ENCODE measurements at places on chromosomes 2 and 18. TPM values are rescaled to one million over a fixed set of nuclear protein-coding genes. Genes with fewer than 3 reads are reported as not detected.

GRCh38 chr2:172172513-172173173 is 69.9 kb upstream of the DLX2 start:
- H3K36me3 ChIP-seq: no peaks in the 10 kb centered on the region
- peaks cover 24% of the 10 kb centered on the region for H3K27me3 ChIP-seq
- H3K4me3 ChIP-seq: peak overlapping the region; percentile 49
- DNase-seq: peak; percentile 92
- H3K4me1 ChIP-seq: peaks cover 13% of the 10 kb centered on the region
- H3K27ac ChIP-seq: peak overlapping the region; percentile 65

The SERPINB10 gene
- total RNA-seq: 1.7 TPM

The DOCK10 gene
- total RNA-seq: 180 TPM

DNA sequence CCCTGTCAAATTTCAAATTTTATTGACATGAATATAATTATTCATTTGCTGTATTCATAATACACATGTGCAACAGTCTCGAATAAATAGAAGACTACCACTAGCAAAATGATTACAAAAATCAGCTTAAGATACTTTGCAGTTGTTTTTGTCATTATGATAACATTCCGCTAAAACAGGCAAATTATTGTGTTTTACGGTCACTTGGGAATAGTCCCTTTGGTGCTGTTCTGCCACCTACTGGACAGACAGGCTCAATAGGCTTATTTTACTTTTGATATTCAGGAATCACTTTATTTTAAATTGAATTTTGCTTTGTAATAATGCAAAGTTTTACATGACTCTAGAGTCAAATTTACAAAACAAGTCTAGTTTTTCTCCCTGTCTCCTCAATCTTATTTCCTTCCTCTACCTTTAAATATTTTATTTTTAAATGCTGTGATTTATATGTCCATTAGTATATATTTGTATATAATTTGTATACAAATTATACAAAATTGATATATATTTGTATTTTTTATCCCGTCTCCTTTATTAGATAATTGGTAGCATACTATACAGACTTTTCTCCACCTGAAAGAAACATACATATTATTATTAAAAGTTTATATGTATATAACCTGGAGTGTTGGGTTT is 456.3 kb downstream of the DLGAP1 start:
- no peaks in the 10 kb centered on the region for H3K36me3 ChIP-seq
- H3K27ac ChIP-seq: no peak overlapping the region
- no peak overlapping the region for H3K4me3 ChIP-seq
- no peak for DNase-seq
- H3K4me1 ChIP-seq: no peaks in the 10 kb centered on the region

DNA sequence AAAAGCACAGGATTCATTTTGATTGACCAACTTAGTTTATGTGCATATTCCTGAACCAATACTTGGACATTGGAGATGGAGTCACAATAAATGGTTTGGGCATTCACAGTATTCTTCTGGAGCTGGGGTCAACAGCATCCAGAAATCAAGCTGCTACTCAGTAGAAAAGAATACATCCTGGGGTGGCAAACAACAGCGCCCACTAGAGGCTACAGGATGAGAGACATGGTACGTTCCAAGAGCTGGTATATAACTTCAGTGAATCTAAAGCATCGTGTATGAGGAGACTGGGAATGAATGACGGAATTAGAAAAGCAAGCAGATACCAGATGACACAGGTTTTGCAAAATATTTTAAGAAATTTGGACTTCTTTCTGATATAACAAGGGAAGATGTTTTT is 142.9 kb upstream of the FIGN start:
- no peaks in the 10 kb centered on the region for H3K36me3 ChIP-seq
- DNase-seq: no peak

The LIMS4 gene
- total RNA-seq: 1.9 TPM

The TGFA gene
- 14.0 TPM for total RNA-seq

DNA sequence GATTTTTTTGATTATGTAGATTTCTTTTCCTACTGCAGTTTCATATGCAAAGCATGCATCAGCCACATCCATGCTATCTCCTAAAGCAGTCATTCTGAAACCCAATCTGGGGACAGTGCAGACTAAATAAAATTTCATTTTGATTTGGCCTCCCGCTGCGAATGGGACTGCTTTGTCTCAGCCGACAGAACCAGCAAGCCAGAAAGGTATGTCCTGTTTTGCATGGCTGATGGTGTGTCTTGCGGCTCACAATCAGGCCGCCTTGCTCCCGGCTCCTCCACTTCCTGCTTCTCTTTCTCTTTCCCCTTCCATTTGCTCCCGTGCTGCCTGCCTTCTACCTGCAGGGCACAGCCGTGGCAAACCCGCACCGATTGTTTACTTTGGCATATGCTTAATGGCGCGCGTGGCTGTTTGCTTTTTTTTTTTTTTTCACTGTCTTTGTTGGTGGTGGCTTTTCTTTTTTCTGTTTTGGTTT is 419.6 kb upstream of the POU3F3 start:
- H3K36me3 ChIP-seq: no peaks in the 10 kb centered on the region
- no peak for DNase-seq
- peaks cover 6% of the 10 kb centered on the region for H3K4me1 ChIP-seq
- H3K4me3 ChIP-seq: no peak overlapping the region
- no peaks in the 10 kb centered on the region for H3K27me3 ChIP-seq

DNA sequence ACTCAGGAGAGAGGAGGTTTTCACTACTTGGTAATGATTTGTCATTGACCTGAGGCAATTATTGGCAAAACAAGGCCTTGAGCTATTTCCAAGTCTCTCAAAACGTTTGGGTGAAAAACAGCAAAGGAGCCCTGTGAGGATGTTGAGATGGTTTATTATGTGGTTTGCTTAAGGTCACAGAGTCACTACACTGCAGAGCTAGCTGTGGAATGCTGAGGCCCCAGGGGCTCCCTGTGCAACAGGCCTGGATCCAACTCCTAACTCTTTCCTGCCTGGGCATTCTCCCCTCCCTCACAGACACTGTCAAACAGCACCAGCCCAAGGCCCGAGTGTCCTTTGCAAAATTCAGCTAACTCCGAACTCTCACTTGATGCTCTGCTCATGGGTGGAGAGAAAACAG is 754.6 kb upstream of the SOX11 start:
- no peaks in the 10 kb centered on the region for H3K4me1 ChIP-seq
- no peak overlapping the region for H3K27ac ChIP-seq
- H3K36me3 ChIP-seq: no peaks in the 10 kb centered on the region
- no peaks in the 10 kb centered on the region for H3K27me3 ChIP-seq

The GKN1 gene
- not detected for total RNA-seq

DNA sequence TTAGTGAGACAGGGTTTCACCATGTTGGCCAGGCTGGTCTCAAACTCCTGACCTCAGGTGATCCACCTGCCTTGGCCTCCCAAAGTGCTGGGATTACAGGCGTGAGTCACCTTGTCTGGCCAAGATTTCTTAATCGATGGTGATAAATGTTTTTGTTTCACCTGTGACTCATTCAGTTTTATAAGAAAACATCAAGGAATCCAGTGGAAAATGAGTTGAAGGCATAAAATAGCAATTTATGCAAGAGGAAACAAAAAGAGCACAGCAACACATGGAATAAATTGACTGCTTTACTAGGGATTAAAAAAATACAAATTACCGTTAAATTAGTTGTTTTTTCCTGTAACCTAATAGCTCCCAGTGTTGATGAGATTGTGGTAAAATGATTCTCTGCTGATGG is 80.2 kb downstream of the CDK15 start:
- H3K36me3 ChIP-seq: no peaks in the 10 kb centered on the region
- H3K27ac ChIP-seq: no peak overlapping the region
- peaks cover 7% of the 10 kb centered on the region for H3K27me3 ChIP-seq

DNA sequence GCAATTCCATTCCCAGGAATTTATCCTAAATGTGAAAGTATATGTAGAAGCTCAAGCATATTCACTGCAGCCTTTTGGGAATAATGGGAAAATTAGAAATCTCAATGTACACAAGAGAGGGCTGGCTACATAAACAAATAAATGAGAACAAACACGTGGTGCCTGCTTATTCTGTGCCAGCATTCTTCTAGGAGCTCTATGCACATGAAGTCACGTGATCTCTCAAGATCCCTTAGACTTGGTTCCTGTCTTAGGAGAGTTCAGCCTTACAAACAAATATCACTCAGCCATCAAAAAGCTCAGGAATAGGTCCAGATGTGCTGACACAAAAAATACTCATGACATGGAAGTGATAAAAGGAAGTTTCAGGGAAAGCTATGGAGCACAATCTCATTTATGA is 92.9 kb upstream of the SP3 start:
- H3K27me3 ChIP-seq: no peaks in the 10 kb centered on the region
- no peak overlapping the region for H3K4me3 ChIP-seq
- no peak for DNase-seq

GRCh38 chr2:174675615-174676014 is 78.0 kb upstream of the WIPF1 start:
- no peak overlapping the region for H3K27ac ChIP-seq
- no peaks in the 10 kb centered on the region for H3K36me3 ChIP-seq
- DNase-seq: no peak
- no peaks in the 10 kb centered on the region for H3K27me3 ChIP-seq
- H3K4me3 ChIP-seq: no peak overlapping the region

GRCh38 chr2:21175895-21176646 is 52.3 kb downstream of the TDRD15 start:
- H3K4me3 ChIP-seq: no peak overlapping the region
- no peaks in the 10 kb centered on the region for H3K27me3 ChIP-seq
- H3K27ac ChIP-seq: peak overlapping the region; percentile 34
- H3K36me3 ChIP-seq: no peaks in the 10 kb centered on the region

DNA sequence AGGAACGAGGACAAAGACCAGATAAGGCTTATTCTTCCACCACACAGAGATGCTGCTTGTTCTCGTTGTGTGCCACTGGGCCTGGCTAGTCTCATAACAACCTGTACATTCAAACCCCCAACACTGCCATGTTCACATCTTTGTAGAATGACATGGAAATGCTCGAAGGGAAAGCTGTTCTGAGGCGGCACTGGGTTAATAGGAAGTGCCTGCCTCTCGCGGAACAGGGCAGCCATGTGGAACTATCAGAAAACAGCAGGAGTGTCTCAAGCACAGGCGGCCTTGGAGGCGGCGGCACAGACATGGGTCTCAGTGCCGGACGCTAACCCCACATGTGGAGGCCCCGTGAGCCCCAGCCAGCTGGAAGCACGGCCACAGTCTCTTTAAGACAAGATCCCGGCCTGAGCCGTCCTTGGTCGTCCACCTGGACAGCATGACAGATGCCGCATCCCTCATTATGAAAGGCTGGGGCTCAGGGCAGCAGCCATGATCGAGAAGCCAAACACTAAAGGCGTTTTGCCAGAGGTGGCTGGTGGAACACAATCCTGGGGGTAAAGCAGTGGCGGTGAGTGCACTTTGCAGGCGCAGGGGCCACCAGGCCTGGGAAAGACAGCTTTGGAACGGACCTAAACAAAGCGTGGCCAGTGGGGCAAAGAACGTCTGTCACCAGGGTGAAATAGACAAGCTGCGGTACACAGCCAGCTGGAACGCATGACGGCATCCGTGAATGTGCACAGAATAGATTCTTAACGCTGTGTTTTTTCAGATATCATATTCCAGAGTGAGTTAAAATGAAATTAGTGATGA is 161.0 kb downstream of the HDAC4 start:
- H3K36me3 ChIP-seq: no peaks in the 10 kb centered on the region
- H3K27me3 ChIP-seq: no peaks in the 10 kb centered on the region
- no peak overlapping the region for H3K4me3 ChIP-seq

DNA sequence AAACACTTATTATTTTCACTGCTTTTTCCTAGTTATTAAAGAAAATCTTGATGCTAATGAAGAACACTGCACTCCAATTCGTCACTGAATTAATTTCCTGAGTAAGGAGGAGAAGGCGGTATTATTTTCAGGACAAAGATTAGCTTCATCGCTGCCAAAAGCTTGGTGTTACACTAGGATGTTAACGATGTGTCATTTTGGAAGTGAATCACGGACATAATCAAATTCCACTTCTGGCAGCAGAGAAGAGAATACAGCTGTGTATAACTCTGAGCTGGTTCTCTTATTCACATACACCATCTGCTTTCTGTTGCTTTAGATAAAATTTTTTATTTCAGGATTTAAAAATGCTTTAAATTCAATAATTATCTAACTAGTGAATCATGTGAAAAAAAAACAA is 74.1 kb downstream of the SCG2 start:
- DNase-seq: no peak
- H3K4me3 ChIP-seq: no peak overlapping the region
- no peaks in the 10 kb centered on the region for H3K4me1 ChIP-seq
- no peaks in the 10 kb centered on the region for H3K27me3 ChIP-seq

GRCh38 chr18:78352910-78353309 is 626.7 kb upstream of the SALL3 start:
- DNase-seq: no peak
- no peak overlapping the region for H3K27ac ChIP-seq
- H3K27me3 ChIP-seq: no peaks in the 10 kb centered on the region

DNA sequence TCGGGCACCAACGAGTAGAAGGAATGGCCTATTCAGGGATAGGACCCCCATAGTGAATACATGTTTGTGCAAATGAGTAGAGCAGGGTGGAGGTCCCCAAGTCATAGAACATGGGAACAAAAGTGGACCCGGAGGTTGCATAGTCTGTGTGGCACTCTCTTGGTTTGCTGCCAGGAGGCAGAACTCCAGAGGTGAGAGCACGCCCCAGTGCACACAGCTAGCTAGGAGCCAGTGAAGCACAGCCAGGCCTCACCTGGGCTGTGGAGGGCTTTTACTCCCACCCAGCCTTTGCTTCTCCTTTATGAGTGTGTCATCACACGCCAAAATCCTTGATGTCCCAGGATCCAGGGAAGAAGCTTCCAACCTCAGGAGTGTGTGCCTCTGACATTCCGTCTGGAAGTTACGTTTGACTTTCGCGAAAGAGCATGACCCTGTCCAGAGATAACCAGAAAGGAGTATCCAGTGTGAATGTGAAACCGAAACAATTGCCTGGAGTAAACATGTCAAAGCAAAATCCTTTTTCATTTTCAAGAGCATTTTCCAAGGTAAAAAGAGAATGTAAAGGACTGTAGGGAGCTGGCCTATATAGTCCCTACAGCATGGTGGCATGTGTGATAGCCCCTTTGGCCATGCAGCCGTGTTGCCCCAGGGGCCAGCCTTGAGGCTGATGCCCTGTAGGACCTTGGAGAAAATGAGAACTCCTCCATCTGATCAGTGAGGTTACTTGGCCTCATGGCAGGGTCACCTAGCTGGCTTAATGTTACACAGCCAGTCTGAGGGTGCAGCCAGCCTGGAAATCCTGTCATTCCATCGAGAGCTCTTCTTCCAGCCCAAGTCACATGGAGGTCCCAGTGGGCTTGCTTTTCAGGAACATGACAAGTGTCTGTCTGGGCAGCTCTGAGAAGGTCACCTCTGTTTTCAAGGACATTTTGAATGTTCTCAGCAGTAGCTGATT is 8.8 kb downstream of the TRIB2 start:
- DNase-seq: no peak
- peaks cover 99% of the 10 kb centered on the region for H3K4me1 ChIP-seq
- H3K36me3 ChIP-seq: peaks cover 7% of the 10 kb centered on the region
- H3K4me3 ChIP-seq: peak overlapping the region; percentile 92
- no peaks in the 10 kb centered on the region for H3K27me3 ChIP-seq

GRCh38 chr2:67057901-67058703 is 339.0 kb upstream of the ETAA1 start:
- no peaks in the 10 kb centered on the region for H3K36me3 ChIP-seq
- no peaks in the 10 kb centered on the region for H3K4me1 ChIP-seq
- no peak overlapping the region for H3K4me3 ChIP-seq

The TRABD2A gene
- total RNA-seq: 12.5 TPM

The REG3A gene
- total RNA-seq: not detected

The ADAM23 gene
- 1.0 TPM for total RNA-seq

GRCh38 chr2:127157651-127158485 is 50.9 kb upstream of the BIN1 start:
- no peak overlapping the region for H3K27ac ChIP-seq
- H3K4me1 ChIP-seq: peaks cover 20% of the 10 kb centered on the region
- no peak overlapping the region for H3K4me3 ChIP-seq
- no peaks in the 10 kb centered on the region for H3K27me3 ChIP-seq

The INSIG2 gene
- 41.4 TPM for total RNA-seq

GRCh38 chr2:43184339-43184895 is 42.0 kb downstream of the ZFP36L2 start:
- H3K36me3 ChIP-seq: no peaks in the 10 kb centered on the region
- H3K4me1 ChIP-seq: peaks cover 2% of the 10 kb centered on the region
- H3K4me3 ChIP-seq: no peak overlapping the region
- no peak overlapping the region for H3K27ac ChIP-seq

Data from spleen (tissue), 13 donors.